Foreskin keratinocyte (primary cell): ENCODE measurements at places on chromosomes 1 and 21.
A peak's percentile ranks its signal among the peaks of the same experiment; 100 is the strongest.

GRCh38 chr1:79633456-79633855 lies 626.9 kb upstream of the ADGRL4 start:
- peak; percentile 65 for DNase-seq

DNA sequence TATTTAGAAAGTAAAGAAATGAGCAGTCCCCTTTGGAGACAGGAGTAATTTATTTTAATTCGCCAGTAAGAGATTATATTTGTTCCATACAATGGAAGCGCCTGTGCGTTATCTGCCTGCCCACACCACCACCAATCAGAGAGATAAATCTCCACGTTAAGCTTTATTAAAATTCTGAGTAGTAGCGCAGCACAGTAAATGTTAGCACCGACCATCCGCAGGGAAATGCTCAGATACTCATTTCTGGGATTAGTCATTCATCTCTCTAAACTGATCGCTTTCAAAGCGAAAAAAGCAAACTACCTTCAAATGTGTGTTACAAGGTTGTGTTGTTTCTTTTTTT lies 1.2 kb downstream of the ETS2 start:
- no peak for DNase-seq

- DNase-seq = no peak
These were observed 62.7 kb downstream of the HSF2BP start for GRCh38 chr21:43596616-43597015.

DNA sequence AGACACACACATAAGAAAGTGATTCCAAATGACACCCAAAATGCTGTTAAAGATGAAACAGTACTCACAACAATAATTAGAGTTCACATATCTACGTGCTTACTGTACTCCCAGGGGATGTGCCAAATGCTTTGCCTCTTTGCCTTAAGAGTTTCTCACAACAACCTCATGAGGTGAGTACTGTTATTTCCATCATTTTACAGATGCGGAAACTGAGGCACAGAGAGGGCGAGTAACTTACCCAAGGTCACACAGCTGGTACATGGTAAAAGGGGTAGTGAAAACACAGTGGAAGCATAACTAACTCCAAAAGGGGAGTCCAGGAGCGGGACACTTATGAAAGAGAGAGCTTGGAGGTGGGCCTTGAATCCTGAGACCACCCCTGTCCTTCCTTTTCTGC lies 171.8 kb downstream of the ACTL8 start:
- no peak for DNase-seq

- DNase-seq = no peak
These were observed 67.0 kb upstream of the LRRC53 start for GRCh38 chr1:74579425-74579824.

GRCh38 chr21:44649521-44650100 lies 3.4 kb downstream of the KRTAP10-11 start:
- no peak for DNase-seq

DNA sequence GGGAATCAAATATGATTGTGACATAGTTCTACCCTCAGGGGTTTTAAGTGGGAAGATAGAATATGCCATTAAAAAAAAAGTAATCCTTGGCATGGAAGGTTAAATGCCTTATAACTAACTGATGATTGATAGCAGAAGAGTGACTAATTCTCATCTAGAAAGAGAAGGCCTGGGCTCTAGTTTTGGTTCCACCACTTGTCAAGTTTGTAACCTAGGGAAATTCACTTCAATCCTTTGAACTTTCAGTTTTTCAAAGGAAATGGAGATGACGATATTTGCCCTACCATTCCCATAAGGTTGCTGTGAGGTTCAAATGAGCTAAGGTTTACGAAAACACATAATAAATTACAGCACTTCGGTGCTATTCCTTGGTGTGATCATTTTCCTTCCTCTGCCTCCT lies 88.5 kb downstream of the GPR88 start:
- no peak for DNase-seq

DNA sequence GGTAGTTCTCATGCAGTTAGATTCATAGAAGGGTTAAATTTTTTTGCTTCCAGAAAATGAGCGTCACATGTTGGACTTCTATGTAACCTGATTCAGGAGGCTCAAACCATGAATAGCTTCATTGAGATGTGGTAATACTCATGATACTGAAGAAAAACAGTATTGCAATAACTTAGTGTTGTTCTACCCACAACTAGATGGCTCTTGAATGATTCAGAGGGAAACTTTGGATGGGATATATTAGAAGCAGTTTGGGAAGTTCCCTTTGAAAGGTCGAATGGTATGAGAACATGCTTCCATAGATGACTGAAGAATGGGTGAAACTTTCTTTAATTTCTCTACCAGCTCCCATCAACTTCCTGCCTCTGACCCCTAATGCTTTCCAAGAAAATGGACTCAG lies 211.7 kb upstream of the PTGFR start:
- peak; percentile 87 for DNase-seq

DNA sequence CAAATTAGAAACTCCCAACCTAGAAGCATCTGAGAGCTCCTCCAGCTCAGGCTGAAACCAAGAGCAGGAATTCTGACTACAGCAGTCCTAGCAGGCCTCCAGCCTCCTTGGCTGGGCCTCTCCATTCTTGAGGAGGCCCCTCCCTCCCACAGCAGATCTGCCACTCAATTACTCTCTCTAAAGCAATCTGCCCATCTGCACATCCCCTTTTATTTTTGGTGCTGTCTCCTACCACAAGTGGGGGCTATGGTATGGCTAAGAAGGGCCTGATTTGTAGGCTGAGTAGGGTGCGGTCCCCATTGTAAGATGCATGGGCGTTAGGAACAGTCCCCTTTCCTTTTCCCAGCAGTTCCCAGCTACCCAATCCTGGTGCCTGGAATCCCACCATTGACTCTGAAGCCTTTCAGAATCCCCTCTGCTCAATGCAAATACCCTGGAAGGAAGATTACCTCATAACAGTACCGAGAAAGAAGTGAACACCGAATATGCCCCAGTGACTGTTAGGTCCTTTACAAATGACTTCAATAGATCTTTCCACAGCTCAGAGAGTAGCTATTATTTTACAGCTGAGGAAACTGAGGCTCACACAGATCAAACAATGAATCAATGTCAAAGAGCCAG lies 11.6 kb upstream of the TTC39A start:
- no peak for DNase-seq

DNA sequence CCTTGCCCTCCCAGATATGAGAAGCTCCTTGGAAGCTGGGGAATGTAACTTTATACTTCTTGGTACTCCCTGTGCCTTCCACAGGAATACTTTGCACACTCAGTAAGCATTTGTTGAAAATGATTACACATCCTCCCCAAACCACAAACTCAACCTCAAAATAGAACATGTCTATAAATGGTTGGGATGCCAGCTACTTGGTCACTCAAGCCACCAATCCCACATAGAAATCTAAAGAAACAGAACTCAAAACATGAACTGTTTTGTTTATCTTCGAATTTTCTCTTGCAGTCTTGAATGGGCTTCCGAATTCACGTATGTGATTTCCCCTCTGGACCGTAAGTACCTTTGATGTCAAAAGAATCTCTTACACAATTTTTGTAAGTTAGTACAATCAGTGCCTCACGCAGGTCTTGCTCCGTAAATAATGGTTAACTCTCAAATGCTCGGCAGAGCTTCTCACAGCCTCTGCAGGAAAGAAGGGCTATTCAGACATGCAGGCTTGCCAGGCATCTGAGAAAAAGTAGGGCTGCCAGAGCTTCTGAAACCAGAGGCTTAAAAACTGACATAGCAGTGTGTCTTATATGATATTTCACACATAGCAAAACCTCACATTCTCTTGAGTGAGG lies 26.9 kb downstream of the SORT1 start:
- peak; percentile 64 for DNase-seq

DNA sequence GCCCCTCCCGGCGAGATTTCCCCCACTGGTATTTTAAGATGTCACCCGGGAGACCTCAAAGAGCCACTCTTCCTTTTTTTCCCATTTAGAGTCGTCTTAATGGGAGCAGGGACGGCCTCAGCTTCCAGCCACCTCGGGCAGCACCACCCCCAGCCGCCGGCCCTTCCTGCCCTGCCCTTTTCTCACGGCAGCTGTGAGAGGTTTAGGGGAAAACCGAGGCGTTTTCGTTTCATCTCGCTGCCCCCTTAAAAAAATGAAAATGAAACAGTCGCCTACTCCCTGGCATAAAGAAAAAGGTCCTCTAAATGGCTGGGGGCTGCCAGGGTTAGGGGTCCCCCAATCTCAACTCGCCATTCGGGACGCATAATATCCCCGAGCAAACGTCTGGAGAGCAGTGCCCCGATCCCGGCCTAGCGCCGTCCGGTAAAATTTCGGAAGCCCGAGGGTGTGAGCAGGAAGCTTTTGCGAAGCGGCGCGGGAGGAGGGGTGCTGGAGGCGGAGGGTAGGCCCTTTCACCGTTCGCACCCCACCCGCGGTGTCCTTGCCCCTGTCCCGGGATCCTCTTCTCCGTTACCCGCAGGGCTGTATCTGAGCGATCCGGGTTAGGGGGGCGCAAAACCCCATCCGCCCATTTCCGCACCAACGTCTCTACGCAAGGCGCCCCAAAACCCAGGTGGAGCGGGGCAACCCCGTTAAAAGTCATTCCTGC lies 1.2 kb downstream of the RUNX3 start:
- no peak for DNase-seq

GRCh38 chr1:97204468-97204867 lies 482.9 kb downstream of the PTBP2 start:
- no peak for DNase-seq

DNA sequence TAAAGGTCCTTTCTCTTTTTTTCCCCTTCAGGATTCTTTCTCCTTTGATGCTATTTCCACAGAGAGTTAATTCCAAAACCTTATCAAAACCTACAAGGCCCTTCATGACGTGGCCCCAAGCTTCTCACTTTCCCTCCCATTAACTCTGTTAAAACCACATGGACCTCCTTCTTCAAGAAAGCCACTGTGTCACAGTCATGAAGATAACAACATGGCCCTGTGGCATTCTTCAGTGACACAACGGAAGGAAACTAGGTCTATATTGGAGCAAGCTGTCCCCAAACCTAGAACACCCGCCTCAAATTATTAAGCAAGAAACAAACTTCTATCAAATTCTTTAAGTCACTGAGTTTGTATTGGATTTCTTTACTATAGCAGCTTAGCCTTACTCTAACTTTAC lies 611.1 kb downstream of the NUF2 start:
- DNase-seq = no peak

- DNase-seq = no peak
These were observed 9.4 kb downstream of the AKNAD1 start for GRCh38 chr1:108847494-108847893.

GRCh38 chr1:185293967-185294542 lies 23.0 kb downstream of the IVNS1ABP start:
- no peak for DNase-seq

- no peak for DNase-seq
These were observed 8.8 kb upstream of the XCL1 start for GRCh38 chr1:168567568-168567967.
